ENCODE measurements at places on chromosomes 13 and 19. TPM values are rescaled to one million over a fixed set of nuclear protein-coding genes. Genes with fewer than 3 reads are reported as not detected.

GRCh38 chr19:38736413-38737280 lies 7.6 kb downstream of the CAPN12 start:
- no peak for DNase-seq

DNA sequence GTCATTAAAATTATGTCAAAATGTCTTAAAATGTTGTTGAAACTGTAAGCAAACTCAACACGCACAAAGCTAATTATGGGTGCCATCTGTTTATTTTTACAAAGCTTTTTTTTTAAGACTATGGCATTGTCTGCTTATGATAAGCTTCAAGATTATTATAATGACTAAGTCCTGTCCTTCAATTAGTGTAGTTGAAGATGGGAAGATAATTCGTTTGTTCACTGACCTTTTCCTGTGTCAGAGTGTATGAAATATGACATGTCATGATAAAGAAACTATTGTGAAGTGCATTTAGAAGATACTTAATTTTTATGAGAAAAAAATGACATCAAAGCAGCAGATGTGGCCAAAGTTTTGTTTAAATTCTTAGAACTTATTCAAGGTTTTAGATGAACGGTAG lies 211.3 kb downstream of the PCCA start:
- no peak for DNase-seq

- DNase-seq: no peak
Observed at GRCh38 chr19:57720878-57721277, 6.5 kb downstream of the ZNF671 start.

- DNase-seq: no peak
Observed at GRCh38 chr13:21015284-21015683, 46.1 kb downstream of the LATS2 start.

DNA sequence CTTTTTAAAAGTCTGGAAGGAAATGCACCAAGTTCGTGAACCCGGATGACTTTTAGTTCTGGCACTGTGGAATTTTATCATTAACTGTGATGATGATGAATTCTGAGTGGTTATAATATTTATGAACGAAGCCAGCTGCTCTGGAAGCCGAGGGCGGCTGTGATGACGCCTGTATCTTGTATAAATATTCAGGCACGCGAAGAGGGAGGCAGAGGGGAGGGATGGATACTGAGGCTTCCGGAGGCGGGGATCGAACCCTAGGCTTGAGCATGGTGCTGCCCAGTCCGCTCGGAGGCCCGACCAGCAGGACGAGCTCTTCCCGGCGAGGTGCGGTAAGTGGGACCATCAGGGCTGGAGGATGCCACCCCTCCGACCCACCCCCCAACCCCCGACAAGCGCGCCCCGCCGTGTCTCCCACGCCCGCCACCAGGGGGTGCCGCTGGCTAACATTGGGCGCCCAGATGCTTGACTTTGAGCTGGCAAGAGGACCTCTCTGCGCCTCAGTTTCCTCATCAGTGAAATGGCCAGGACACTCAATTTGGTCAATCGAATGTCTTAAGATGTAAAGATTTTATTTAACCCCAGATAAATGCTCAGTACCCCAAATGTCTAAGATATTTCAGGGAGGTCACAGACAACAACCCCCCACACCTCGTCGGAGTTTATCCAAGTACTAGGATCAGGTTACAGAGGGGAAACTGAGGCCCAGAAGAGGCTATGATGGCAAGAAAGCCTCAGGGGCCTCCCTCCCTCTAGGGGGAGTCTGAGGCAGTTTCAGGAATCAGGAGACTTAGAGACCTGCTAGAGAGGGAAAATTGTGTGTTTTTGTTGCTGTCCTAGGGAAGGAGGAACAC lies 4.5 kb upstream of the RAB3A start:
- no peak for DNase-seq

DNA sequence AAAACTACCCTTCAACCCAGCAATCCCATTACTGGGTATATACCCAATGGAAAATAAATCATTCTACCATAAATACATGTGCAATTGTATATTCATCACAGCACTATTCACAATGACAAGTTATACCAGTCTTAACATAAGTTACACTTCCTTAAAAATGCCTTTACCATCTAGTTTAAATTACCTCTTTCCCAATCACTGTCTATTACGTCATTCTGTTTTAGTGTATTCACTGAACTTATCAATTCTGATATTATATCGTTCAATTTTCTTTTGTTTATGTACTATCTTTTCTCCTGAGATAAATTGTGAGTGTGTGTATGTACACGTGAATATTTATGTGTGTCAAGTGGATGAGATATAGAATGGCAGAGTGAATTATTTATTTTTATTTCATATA lies 1416.8 kb downstream of the OLFM4 start:
- no peak for DNase-seq

DNA sequence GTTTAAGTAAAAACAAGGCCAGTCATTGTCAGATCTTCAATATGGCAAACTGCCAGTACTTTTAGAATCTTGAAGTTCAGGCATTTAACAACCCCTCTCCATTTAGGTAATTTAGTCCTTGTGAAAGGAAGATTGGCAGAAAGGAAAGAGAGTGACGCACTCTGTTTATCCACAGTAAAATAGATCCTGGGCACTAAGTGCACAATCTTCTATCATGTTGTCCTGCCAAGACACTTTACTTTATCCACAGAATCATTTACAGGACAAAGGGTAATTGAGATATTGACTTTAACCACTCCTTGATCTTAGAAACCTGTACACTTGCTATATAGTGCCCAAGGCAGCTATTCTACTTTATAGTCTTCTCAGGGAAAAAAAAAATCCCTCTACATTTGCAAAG lies 786.4 kb upstream of the SLITRK1 start:
- no peak for DNase-seq

DNA sequence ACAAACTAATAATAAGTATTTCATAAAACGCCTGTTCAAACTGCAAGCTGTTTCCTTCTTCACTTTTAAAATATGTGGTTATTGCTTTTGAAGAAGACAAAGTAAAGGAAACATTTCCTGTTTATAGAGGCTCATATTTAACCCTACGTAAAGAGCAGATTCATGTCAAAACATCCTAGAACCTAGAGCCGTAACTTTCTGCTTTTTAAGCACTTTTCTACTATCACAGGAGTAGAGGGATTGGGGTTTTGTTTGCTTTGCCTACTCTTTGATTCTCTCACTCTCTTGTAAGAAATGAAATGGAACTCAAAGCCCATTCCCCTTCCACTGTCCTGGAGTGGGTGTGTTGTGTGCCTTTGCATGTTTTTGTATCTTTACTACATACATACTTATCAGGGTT lies 54.0 kb upstream of the GPR183 start:
- no peak for DNase-seq

DNA sequence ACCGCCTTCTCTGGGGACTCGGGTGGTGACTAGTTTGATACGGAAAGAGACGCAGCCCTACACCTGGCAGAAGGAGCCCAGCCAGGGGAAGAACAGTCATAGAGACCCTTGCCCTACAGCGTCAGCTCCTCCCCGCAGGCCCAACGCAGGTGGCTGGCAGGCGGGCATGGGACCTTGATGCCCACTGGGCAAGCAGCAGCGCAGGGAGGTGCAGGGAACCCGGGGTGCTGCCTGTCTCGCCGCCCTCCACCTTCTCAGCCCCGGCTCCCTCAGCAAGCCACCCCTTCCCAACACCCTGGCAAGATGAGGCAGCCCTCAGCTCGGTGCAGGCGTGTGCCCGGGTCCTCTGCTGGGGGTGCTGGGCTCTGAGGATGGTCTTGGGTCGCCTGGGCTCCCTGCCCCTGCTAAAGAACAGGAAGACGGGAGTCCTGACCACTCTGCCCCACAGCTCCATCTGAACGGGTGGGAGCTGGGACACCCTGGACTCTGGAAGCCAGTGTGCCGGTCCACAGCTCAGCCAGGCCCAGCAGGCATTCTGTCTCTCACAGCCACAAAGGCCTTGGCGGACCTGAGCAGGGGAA lies 9.0 kb downstream of the MIER2 start:
- DNase-seq: no peak

- no peak for DNase-seq
Observed at GRCh38 chr13:21973437-21974125, 302.7 kb downstream of the FGF9 start.

GRCh38 chr19:2355168-2356035 lies 4.7 kb upstream of the TMPRSS9 start:
- DNase-seq: no peak

DNA sequence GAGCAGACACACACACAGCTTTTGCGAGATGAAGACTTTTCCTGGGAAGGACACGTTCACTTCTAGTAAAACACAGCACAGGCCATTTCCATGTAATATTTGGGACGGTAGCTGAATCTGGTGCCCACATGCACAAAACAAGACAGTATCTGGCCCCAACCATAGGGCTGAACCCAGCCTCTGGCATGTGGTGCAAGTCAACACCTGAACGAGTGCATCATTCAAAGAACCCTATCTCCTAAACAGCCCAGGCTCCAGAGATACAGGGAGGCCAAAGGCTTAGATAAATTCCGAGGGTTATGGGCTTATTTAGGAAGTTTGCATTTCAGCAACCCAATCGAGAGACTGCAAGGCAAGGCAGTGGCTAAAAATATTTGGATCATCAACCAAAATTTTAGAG lies 2.7 kb upstream of the TFDP1 start:
- no peak for DNase-seq

Gene NLRP4
- total RNA-seq: not detected

Gene RASL11A
- total RNA-seq: 1.8 TPM

Gene ZNF555
- 3.3 TPM for total RNA-seq
